ENCODE measurements at places on chromosomes 5 and 9. TPM values are rescaled to one million over a fixed set of nuclear protein-coding genes. Genes with fewer than 3 reads are reported as not detected.
A peak's percentile ranks its signal among the peaks of the same experiment; 100 is the strongest.

DNA sequence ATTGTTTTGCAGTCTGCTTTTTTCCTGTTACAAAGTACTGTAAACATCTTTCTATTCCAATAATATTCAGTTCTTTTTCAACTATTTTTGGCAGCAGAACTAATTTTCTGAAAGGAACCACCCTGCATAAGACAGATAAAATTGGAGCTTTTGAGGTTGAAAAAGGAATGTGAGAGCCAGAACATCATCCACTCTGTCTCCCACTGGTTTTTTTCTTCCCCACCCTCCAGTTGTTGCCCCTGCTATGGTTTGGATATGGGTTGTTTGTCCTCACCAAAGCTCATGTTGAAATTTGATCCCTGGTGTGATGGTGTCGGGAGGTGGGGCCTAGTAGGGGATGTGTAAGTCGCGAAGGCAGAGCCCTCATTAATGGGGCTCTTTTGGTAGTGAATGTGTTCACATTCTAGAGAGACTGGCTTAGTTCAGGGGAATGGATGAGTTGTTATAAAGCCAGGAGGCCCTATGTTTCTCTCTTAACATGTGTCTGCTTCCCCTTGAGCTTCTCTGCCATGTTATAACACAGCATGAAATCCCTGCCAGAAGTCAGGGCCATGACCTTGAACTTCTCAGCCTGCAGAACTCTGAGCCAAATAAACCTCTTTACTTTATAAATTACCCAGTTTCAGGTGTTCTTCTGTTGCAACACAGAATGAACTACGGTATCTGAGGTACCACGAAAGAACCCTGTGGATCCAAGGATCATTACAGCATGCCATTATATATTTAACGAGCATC, 34.8 kb upstream of the MAST4 start:
- no peak for DNase-seq

The FOXD4L3 gene
- not detected for total RNA-seq

The SPINK6 gene
- total RNA-seq = not detected

GRCh38 chr5:87392801-87393200, 19.9 kb downstream of the CCNH start:
- DNase-seq = no peak

- no peak for DNase-seq
Measured at GRCh38 chr5:5209089-5209488, 69.0 kb downstream of the ADAMTS16 start.

DNA sequence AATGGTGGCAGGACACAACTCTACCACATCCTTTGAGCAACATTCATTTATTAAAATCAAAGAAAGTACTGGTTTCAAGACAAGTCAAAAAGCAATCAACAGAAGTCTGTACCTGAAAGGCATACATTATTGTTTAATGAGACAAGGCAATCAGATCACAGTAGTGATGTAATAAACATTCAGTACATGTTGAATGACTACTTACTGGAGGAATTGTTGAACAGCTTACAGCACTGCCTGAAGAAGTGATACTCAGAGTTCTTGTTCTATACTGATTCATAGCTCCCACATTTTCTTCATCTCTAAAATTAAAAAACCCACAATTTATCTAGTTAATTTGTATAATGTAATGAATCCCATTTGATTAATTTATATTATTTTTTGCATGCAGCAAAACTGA, 18.2 kb downstream of the RIOK2 start:
- DNase-seq = no peak

DNA sequence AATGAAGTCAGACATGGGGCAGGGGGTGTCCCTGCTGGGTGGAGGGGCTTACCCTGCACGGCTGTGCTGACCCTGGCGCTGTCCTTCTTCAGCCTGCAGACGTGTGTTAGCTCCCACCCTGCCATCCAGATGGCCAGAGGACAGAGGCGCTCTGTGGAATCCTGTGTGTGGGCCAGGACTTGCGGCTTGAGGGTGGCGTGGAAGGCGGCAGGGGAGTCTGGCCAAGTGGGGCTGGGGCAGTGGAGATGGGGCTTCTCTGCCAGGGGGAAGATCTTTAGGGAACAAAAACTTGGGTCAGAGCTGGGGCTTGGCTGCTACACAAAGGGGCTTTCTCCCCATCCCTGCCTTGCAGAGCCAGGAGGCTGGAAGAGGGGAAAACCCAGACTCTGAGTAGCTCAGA, 46.5 kb upstream of the SYNPO start:
- no peak for DNase-seq

DNA sequence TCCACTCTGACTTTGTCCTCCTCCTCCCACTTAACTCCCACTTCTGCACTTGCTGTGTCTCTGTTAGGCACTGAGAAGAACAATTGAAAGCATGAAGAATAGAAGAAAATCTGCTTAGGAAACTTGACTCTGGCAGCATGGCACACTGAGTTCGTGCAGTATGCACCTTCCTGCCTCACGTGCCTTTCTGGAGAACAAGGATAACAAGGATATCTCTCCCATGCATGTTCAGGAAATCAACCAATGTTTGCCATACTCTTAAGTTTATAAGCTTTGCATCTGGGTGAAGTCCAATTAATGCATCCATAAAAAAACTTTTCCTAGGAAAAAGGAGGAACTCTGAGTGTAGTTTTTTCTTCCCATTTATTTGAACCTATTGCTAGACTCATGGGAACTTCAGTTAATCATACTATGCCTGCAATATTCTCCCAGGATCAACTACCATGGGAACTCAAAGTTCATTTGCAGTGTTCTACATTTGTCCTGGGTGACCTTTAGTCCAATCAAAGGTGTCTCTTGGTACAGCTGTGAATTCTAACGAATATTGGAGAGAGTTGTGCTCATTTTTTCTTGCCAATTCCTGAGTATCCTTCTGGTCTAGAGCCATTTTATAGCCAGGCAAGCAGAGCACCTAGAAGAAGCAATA, 227.0 kb downstream of the ENC1 start:
- no peak for DNase-seq

The SLC6A19 gene
- not detected for total RNA-seq

The PCDHB16 gene
- total RNA-seq = 0.22 TPM

The LRRC19 gene
- not detected for total RNA-seq

DNA sequence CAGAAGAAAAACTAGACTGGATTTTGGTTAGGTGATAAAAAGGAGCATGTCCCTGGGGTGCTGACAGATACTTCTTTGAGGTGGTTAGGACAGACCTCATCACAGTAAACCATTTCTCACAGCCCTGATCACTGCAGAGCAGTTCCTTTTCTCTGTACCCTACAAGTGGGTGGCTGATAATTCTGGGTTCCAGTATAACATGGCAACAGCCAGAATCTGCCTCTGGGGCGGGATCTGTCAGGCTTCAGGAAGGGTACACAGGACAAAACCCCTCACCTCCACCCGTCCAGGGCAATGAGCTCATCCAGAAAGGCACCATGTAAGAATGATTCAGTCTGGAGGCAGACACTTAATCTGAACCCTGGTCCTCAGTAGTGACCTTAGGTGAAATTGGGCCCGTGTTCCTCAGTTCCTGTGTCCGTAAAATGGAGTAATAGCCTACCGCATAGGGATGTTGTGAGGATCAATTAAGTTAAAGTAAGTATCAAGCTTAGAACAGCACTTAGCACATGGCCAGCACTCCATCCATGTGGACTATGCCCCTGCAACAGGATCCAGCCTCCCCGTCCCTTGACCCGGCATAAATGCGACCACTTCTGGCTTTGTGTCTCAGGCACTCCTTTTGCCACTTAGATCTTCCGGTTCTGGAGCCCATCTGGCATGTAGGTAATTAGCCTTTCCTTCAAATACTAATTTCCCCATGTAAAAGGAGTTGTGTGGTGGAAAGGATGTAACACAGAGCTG, 129.2 kb downstream of the LHFPL2 start:
- DNase-seq = no peak

DNA sequence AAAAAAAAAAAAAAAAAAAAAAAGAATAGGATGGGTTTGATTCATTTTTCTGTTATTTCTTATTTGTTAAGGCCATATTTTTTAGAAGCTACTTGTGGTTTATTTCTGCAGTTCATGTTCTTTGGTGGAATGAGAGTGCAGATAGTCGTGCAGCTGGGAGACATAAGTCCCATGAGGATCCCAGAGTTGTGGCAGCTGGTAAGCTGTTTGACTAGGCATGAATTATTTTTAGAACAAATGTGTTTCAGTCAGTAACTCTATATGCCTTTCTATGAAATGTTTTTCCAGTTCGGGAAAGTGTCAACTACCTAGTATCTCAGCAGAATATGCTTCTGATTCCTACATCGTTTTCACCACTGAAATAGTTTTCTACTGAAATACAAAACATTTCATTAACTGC, 5.0 kb upstream of the NIPSNAP3B start:
- no peak for DNase-seq

DNA sequence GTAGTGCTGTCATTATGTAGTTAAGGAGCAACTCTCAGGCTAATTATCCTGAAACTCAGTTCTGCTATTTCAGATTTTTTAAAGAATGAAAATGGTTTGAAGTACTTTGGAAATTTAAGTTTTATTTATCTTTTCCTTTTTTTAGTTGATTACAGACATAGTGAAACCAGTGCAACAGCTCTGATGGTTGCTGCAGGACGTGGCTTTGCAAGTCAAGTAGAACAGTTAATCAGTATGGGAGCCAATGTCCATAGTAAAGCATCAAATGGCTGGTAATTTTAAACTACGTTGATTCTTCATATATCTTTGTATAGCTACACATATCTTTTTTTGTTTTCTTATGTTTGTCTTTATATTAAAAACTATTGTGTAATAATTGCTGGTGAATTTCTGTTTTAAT, 34.9 kb downstream of the YTHDC2 start:
- no peak for DNase-seq

DNA sequence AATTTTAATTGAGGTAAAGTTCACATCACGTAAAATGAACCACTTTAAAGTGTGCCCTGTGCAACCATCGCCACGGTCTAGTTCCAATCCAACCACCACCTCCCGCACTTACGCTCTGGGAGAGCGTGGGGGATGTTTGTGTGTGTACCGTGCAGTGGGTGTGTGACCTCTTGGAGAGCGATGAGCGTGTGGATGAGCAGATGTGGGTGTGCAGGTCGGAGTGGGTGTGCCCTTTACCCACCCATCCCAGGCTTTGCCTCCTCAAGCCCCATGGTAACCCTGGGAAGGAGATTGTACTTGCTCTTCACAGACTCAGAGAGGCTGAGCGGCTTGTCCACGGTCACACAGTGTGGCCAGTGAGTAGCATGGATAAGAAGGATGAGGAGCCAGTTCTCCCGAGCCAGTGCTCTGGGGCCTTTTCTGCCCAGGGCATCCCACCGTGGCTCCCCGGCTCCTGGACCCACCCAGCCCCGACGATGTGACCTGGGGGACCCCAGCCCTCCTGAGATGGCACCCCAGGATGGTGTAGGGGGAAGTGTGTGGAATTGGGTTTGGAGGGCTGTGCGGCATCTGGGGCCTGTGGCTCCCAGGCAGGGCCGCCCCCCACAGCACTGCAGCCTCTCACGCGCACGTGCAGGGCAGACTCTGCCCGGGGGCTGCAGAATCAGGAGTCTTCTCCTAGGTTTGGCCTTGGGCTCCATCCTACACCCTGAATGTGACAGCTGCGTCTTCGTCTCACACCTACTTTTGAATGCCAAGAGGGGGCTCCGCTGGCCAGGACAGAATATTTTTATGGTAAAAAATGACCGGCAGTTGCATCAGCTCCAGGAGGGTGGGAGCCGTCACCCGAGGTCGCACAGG, 13.6 kb downstream of the LHX3 start:
- DNase-seq = no peak

GRCh38 chr5:178529080-178529479, 61.1 kb downstream of the COL23A1 start:
- DNase-seq = no peak

DNA sequence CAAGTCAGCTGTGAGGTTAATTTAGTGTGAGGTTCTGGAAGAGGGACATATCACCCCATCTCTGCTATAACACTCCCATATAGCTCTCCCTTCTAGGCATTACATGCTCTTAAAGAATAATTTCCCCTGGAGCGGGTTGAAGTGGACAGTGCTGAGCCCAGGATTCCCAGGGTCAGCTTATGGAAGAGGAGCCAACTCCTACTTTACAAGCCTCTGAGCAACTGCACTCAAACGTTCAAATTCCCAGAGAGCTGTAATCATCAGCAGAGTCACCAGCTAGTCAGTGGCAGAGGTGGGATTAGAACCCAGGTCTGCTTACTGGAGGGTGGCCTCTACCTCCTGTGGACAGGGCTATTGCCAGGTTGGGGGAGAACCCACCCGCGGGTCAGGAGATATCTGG, 1.4 kb downstream of the NEURL1B start:
- no peak for DNase-seq

GRCh38 chr9:15389173-15389572, 33.5 kb upstream of the SNAPC3 start:
- no peak for DNase-seq

The MYMK gene
- total RNA-seq = not detected

- no peak for DNase-seq
Measured at GRCh38 chr5:85533341-85534047, 1084.2 kb upstream of the COX7C start.

The FAF2 gene
- 30.1 TPM for total RNA-seq

- DNase-seq = no peak
Measured at GRCh38 chr5:143574236-143574635, 170.8 kb upstream of the NR3C1 start.

The IL17B gene
- total RNA-seq = not detected

The TSLP gene
- total RNA-seq = not detected

- DNase-seq = peak; percentile 81
Measured at GRCh38 chr5:170614065-170614490, 110.3 kb downstream of the KCNIP1 start.

The NXNL2 gene
- total RNA-seq = 0.79 TPM

The AK1 gene
- 24.8 TPM for total RNA-seq

- DNase-seq = no peak
Measured at GRCh38 chr5:135454946-135455345, 2.8 kb upstream of the TIFAB start.

DNA sequence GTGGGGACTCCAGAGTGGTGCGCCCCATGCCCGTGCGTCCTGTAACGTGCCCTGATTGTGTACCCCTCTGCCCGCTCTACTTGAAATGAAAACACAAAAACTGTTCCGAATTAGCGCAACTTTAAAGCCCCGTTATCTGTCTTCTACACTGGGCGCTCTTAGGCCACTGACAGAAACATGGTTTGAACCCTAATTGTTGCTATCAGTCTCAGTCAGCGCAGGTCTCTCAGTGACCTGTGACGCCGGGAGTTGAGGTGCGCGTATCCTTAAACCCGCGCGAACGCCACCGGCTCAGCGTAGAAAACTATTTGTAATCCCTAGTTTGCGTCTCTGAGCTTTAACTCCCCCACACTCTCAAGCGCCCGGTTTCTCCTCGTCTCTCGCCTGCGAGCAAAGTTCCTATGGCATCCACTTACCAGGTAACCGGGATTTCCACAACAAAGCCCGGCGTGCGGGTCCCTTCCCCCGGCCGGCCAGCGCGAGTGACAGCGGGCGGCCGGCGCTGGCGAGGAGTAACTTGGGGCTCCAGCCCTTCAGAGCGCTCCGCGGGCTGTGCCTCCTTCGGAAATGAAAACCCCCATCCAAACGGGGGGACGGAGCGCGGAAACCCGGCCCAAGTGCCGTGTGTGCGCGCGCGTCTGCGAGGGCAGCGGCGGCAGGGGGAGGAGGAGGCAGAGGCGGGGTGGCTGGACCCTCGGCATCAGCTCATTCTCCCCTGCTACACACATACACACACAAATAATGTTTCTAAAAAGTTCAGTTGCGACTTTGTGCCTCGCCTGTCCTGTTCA, 668 bp downstream of the GLIS3 start:
- peak; percentile 70 for DNase-seq

The ZNF474 gene
- total RNA-seq = not detected
